Central memory CD4-positive, alpha-beta T cell (primary cell): ENCODE measurements at places on chromosomes 3 and 15.

DNA sequence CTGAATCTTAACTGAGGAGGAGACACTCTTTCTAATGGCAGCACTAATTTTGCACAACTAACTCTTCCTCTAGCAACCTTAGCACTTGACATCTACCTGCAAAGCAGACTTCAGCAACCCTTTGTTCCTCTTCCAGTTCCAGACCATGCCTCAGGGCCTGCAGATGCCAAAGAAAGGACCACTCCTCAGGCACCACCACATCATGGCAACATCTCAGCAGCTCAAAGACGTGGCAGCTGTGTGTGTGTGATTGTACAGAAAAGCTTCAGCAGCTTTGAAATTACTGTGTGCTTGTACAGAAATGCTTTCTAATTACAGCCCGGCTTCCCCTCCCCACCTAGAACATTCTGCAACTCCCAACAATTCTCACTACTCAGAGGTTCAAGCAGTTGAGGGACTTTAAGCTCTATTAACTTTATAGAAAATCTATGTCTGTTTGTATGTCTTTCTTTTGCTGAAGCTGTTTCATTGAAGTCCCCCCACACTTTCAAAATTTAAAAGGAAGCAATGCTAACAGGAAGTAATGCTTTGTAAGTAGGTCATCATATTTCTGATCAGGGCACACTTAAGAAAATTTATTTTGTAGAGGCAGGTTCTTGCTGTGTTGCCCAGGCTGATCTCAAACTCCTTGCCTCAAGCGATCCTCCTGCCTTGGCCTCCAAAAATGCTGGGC is 115.2 kb downstream of the CD47 start:
- DNase-seq = peak; percentile 10

GRCh38 chr3:72157748-72158638 is 373.0 kb upstream of the PROK2 start:
- DNase-seq = no peak

DNA sequence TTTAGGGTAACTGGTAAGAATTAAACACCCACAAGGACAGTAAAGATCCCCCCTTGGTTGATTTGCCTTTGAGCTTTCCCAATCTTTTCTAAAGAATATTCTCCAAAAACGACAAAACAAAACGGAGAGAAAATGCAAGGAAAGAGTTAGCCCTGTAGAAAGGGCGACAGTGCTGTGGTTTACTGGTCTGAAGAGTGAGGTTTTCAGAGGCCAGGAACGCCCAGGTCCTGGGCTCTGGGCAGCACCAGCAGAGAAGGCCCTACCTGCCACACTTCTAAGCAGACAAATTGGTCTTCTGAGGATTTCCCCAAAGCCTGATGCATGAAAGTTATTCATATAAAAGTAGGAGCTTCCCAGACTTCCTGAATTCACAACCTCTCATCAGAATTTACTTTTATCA is 119.3 kb downstream of the KCNMB2 start:
- DNase-seq = no peak

- no peak for DNase-seq
Measured at GRCh38 chr3:154427685-154428285, 2.2 kb downstream of the GPR149 start.

GRCh38 chr3:47865192-47865591 is 62.3 kb downstream of the DHX30 start:
- DNase-seq = no peak

DNA sequence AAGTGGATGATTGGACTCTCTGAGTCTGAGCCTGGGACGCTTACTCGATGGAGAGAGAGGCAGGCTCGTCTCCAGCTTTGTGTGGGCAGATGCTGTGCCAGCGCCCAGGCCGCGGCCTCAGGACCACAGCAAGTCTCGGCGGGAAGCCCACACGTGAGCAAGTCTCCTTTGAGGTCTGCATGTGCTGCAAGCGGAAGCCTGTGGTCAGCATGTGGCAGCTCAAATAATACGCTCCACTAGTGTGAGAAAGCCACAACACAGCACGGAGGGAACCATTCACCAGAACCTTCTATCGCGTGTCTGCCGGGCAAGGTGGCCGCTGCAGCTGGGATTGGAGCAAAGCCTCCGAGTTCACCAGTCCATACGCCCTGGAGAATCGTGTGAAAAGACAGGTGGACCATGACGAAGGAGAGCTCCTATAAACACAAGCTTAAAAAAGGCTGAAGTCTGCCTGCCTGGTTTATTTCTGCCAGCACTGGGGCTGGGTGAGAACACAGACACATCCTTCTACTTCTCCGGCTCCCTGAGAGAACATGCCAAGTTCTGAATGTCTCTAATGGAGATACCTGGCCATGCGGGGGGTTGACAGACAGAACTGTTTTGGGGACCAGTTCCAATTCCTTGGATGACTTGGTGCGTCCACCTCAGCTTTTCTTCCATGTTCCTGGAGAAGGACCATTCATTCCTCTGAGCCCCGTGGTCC is 82.0 kb upstream of the LRIG1 start:
- peak; percentile 68 for DNase-seq

DNA sequence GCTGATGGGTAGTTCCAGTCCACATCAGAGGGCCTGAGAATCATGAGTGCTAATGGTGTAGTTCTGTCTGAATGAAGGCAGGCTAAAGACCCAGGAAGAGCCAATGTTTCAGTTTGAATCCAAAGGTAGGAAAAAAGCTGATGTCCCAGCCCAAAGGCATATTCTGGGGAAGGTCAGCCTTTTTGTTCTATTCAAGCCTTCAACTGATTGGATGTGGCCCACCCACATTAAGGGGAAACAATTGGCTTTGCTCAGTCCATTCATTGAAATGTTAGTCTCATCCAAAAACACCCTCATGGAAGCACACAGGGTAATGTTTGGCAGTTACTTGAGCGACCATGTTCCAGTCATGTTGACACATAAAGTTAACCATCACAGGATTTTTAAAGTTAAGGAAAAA is 25.9 kb downstream of the EPHB1 start:
- no peak for DNase-seq

- no peak for DNase-seq
Measured at GRCh38 chr15:65952391-65953053, 83.2 kb downstream of the RAB11A start.

DNA sequence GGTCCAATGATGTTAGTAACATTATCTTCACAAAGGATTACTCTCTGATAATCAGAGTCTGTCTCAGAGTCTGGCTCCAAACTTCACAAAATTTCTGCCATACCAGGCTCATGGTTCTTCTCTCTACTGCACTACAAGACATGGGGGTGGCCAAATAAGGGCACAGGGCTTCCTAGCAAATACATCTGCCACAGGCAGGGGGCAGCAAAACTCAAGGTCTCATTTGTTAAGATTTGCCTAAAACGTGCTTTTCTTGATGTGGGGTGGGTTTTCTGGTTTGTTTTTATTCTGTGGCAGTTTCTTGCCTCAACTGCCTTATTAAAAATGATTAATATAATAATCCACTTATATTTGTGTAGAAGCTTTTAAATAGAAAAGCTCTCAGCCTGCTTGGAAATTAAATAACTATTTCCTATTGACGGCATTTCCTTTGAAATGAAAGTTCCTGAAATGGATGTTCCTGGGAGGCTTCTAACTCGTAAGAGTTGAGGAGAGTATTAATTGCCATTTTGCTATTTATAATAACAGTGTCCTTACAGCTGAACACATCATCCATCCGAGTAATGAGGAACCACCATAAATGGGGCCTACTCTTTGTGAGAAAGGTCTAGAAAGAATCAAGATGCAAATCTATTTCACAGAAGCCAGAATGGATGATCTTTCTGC is 53.8 kb downstream of the SST start:
- peak; percentile 19 for DNase-seq

DNA sequence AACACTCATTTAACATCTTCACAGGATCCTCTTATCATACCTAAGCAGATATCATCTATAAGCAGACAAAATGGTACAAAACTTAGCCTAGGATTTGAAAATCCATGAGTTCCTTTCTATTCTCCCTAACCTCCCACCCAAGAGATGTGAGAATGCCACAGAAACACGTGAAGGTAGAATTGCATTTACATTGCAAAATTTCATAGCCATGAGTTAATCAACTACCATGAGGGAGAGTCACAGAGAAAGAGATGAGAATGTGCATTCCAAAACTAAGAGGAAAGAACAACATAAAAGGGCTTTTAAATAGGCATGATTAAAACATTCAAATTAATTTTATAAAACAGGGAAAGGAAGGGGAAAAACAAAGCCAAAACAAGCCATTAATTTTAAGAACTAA is 806.2 kb downstream of the NTRK3 start:
- DNase-seq = no peak

DNA sequence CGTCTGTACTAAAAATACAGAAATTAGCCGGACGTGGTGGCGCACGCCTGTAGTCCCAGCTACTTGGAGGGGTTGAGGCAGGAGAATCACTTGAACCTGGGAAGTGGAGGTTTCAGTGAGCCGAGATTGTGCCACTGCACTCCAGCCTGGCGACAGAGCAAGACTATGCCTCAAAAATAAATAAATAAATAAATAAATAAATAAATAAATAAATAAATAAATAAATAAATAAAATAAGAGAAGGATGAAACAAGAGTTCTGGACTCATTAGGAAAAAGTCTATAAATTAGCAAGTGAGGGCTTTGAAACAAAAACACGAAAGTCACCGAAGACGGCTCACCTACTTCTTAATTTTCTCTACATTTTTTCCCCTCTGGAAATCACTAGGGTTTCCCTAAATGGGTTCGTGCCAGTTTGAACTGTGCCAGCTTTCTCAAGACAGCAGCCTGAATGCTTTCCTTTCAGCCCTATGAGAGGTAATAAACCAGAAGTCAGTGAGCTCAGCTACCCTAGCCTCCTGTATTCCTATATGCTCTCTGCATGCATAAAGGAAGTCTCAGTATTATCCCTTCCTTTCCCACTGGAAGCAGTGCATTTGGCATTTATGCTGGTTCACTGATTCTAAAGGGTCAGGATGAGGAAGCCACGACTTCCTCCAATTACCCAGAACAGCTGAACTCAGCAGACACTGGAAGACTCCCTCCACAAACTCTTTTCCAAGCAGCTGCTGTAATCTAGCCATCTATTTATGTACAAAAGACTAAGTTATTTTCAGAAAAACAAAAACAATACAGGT is 266.9 kb downstream of the ZBBX start:
- DNase-seq = no peak

- DNase-seq = no peak
Measured at GRCh38 chr3:34955680-34956079, 683.6 kb upstream of the ARPP21 start.

- no peak for DNase-seq
Measured at GRCh38 chr3:54756330-54756731, 171.5 kb downstream of the LRTM1 start.

DNA sequence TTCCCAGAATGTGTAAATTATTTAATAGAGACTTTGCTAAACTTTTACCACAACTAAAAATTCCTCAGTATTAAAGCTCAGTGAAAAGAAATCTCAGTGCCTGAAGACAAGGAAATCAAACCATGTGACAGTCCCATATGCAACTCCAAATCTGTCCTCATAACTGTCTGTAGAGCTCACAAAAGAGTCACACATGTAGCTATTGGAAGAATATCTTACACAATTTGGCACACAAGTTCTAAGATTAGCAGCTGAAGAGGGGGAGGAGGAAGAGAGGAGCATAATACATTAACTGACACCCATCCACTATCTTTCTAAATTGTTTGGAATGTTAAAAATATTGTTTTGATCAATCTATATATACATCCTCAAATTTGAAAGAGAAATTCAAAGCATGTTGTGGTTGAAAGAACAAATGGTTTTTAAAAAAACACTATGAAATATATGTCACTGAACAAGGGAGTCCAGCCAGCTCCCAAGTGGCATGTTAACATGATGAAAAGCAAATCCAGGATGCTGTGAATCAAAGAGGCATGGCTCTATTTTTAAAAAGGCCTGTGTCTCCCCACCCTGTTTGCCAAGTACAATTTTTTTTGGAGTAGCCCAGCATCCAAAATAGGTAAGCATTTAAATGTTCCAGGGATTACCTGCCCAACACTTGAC is 126.3 kb upstream of the NANOGP8 start:
- no peak for DNase-seq

DNA sequence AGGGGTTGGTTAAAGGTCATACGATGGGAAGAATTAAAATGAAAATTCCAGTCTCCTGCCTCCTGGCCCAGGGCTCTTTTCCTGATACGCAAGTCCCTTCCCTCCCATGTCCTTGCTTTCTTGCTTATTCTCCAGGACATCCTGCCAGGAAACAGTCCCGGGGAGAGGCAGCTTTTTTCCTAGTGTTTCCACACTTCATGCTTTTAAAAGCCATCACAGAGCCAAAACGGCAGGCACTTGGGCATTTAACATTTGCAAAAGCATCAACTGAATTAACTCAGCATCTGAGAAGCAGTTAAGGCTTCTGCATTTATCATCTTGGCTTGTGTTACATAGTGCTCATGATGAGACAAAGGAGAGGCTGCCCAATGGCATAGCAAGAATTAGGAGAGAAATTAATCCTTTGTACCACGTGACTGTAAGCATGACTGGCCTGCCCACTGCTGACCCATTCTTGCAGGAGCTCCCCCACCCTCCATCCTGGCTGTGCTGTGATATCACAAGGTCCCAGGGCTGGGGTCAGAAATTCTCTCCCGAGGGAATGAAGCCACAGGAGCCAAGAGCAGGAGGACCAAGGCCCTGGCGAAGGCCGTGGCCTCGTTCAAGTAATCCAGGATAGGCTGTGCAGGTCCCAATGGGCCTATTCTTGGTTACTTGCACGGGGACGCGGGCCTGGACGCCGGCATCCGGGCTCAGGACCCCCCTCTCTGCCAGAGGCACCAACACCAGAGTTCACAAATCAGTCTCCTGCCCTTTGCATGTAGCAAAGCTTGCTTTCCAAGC is 21.6 kb upstream of the VILL start:
- no peak for DNase-seq

DNA sequence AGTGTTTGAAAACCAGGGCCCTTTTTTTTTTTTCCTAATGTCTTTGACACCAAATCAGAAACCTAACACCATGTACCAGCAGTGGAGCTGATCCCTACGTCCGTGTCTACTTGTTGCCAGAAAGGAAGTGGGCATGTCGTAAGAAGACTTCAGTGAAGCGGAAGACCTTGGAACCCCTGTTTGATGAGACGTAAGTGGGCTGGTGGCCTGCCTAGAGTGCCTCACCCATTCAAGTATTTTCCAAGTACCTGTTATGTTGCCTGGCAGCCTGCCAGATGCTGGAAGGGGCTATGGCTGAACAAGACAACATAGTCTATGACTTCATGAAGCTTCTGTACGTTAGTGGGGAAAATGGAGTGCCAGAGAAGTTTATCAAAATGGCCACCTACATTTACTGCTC is 39.7 kb downstream of the ESYT3 start:
- no peak for DNase-seq

- DNase-seq = no peak
Measured at GRCh38 chr15:73367624-73368300, 996 bp downstream of the HCN4 start.
